Stimulated activated CD4-positive, alpha-beta T cell treated with anti-CD3 and anti-CD28 coated beads, Interleukin-1b, Interleukin-23, amount 100 ng/mL, for 4 hours (primary cell): ENCODE measurements at places on chromosomes 3 and 15.

DNA sequence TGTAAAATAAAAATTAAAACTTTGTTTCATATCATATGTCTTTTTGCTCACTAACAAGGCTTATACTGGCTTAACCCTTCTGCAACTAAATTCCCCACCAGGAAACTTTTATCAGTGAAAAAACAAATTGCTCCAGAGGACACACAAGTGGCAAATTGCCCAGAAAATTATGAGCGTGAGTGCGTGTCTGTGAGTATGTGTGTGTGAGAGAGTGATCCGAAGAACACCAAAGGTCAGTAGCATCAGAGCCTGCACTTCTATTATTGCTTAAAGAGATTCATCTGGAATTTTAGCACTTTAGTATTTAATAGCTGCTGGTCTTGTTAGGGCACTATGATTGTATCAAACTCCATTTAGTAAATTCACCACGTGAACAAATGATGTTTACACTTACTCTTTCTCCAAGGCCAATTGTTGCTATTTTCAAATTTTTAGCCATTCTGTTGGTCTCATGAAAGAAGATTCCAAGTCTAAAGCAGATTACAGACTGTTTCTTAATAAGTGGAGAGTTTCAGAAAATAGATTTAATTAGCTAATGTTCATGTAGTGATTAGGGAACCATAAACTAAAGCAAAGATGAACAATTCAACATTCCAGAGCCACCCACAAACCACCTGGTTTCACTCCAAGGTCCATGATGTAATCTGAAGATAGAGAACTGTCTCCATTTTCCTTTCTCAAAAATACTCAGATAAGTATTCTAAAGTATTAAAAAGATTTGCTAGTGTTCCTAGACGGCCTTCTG lies 91.1 kb upstream of the IL12A start:
- no peak for DNase-seq

GRCh38 chr15:41911691-41912345 lies 18.0 kb upstream of the SPTBN5 start:
- DNase-seq = no peak

DNA sequence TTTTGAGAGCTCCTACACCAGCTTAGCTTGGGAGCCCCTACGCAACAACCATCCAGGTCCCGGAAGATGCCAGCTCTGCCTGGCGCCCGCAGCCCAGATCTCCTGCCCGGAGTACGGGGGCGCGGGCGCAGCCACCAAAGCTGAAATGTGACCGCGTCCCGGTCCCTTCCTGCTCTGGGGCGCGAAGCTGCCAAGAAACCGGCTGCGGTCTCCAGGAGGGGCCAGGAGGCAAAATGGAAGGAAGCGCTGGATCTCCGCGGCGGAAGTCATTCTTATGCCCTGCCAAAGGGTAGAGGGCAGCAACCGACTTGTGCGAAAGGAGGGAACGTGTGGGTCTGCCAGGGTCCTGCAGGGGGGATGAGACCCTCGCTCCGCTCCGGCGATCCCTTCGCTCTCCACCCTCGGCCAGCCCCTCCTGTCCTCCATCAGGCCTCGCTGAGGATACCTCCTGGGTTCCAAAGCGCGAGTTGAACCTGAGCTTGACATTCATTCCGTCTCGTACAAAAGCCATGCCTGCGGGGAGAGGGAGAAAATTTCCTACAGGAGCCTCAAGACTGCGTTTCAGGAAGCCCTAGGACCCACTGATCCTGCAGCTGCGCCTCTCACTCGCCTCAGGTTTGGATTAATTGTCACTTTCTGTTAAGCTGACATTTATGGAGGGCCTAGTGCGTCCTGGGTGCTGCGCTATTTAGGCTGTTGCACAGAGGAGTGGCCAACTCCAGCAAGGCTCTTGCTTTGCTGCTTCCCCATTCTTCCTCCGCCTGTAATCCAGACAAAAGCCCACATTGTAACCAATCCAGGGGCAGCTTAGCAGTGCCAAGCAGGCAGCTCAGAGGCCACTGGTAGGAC lies 98.3 kb upstream of the VGLL3 start:
- no peak for DNase-seq

GRCh38 chr3:53677413-53677812 lies 168.8 kb downstream of the CHDH start:
- DNase-seq = no peak

- no peak for DNase-seq
Measured at GRCh38 chr3:71227270-71227661, 356.3 kb downstream of the FOXP1 start.

GRCh38 chr3:55622733-55623132 lies 135.6 kb upstream of the WNT5A start:
- no peak for DNase-seq
